ENCODE measurements at places on chromosomes 12 and 14. TPM values are rescaled to one million over a fixed set of nuclear protein-coding genes. Genes with fewer than 3 reads are reported as not detected.

PRPH gene
- 1.4 TPM for total RNA-seq

GPR137C gene
- total RNA-seq, result 0.69 TPM

OS9 gene
- total RNA-seq, result 128 TPM

SLC15A5 gene
- total RNA-seq, result not detected

All from ovary (tissue), 10 donors.